ENCODE measurements at places on chromosomes 12 and 14.
A peak's percentile ranks its signal among the peaks of the same experiment; 100 is the strongest.

DNA sequence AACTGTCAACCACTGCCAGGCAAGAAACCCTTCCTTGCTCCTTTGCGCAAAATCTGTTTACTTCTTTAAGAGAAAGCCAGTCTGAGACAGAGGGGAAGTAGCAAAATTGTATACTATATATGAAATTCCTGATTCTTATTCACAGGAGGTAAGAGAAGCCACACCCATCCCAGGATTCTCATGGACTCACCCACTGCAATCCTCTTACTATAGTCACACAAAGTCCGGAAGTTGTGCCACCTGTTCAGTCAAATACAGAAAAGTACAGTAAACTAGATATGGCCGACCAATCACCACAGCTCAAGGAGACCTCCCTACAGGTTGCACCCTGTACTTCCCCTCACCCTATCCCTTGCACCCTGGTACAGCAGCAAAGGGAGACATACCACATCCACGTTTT, 2.9 kb downstream of the PRMT5 start:
- no peak for DNase-seq

DNA sequence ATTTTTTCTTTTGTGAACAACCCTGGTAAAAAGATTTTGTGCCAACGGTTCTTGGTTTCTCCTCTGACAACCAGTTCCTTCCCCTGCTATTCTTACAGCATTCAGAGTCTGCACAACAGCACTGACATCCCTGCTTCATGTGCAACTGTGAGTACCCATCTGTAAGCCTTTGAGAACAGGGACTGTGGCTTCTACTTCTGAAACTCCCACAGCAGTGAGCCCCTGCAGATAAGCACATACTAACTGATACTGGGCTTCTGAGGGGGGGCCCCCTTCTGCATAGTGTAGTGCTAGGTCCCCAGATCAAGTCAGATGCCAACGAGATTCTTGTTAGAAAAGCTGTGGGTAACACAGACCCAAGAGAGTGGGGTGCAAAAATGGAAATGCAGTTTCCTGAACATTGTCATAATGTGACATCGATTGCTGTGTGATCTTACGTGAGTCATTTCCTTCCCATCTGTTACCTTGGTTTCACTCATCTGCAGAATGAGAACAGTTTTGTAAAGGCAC, 11.1 kb upstream of the NINJ2 start:
- peak; percentile 63 for DNase-seq

DNA sequence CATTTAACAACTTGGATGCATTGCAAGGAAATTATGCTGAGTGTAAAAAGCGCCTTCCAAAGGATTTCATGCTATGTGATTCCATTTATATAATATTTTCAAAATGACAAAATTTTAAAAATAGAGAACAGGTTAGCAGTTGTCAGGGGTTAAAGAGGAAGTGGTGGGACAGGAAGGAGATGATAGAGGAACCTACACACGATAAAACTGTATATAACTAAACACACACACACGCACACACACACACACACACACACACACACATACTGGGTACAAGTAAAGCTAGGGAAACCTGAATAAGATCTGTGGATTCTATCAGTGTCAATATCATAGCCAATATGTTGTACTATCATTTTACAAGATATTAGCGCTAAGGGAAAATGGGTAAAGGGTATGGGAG, 17.2 kb downstream of the TTC9 start:
- peak; percentile 61 for DNase-seq

DNA sequence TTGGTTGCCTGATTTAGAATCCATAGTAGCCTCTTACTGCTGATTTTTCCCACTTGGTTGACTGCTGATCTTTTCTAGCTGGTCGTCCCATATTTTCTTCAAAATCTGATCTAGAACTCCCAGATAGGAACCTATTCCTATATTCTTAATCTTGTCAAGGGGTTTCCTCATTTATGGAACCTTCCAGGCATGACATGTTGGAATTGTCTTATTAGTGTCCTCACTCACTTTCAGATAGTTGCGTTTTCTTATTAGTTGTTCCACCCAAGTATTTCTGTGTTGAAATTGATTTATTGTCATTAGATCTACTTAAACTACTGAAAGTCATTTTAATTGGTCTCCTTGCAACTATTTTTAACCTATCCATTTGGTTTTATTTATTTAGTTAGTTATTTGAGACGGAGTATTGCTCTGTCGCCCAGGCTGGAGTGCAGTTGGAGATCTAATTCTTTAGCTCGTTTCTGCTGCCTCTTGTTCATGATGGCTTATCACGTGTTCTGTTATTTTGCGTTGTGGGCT, 25.0 kb downstream of the KTN1 start:
- DNase-seq: no peak

DNA sequence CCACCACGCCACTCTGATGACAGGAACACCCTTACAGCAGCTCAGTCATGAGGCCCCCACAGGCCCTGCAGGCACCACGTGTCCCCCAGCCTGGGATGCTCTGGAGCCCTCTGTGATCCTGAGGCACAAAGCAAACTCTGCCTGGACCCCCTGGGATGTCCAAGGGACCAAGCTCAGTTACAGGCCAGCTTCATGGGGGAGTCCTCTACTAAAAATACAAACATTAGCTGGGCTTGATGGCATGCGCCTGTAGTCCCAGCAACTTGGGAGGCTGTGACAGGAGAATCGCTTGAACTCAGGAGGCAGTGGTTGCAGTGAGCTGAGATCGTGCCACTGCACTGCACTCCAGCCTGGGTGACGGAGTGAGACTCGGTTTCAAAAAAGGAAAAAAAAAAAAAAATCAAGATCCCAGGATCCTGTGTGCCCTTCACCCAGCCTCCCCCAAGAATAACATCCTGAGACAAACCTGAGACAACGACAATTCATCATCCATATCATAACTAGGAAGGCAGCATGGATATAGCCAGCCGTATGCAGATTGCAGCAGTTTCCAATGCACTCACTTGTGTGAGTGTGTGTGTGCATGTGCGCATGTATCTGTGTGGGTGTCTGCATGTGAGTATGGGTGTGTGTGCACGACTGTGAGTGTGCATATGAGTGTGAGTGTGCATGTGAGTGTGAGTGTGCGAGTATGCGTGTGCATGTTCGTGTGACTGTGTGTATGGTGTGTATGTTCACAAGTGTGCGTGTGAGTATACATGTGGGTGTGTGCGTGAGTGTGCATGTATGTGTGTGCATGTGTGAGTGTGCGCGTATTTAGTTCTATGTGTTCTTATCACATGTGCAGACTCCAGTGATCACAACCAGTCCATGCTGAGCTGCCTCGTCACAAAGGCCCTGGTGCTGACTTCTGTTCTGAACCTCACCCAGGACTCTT, 52.1 kb downstream of the NCOR2 start:
- DNase-seq: no peak

- no peak for DNase-seq
These were observed 45.8 kb upstream of the NCOR2 start for GRCh38 chr12:124613151-124613585.

- DNase-seq: peak; percentile 79
These were observed 134.7 kb downstream of the FGD4 start for GRCh38 chr12:32533971-32534590.

GRCh38 chr14:68306265-68306933, 486.5 kb downstream of the ZFP36L1 start:
- no peak for DNase-seq

- DNase-seq: peak; percentile 92
These were observed 164.4 kb downstream of the FBXL14 start for GRCh38 chr12:1429980-1430379.

DNA sequence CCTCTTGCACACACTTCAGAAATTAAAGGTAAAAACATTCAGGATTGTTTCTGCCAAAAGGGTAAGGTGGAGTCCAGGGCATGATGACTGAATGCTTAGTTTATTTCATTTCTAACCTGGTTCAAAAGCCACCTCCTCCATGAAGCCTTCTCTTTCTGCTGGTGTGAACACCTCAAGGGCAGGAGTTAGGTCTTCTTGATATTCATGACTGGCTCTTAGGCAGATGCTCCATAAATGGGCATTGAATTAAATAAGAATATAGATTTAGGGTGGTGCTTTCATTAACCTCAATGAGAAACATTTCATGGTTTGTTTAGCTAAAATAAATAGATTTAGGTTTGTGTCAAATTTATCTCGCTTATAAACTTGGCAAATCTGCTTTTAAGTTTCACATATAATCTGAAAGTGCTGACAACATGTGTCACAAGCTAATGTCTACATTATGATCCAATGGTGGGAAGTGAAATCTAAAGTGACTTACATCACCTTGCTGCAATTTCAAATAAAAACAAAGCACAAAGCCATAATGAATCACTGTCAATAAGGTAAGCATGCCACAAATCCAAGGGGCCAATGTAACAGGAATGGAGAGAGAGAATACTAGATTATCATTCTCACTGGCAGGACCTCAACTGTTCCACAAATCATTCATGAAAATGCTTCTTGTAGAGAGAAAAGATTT, 72.7 kb upstream of the GRIP1 start:
- no peak for DNase-seq

DNA sequence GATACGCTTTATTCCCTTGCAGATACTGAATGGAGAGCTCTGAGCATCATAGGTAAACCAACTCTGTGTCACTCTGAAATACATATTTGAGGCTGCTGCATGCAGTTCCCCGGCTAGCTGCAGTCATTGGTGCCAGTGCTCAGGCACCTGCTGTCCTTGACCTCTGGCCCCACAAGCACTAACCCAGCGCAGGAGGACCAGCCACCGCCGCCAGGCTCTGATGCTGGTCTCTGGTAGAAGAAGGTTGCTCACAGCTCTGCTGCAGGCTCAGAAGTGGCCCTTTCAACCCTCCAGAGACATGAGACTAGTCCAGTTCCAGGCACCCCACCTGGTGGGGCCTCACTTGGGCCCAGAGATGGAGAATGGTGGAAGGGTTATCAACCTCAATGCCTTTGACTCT, 34.5 kb upstream of the PTPRB start:
- DNase-seq: no peak

DNA sequence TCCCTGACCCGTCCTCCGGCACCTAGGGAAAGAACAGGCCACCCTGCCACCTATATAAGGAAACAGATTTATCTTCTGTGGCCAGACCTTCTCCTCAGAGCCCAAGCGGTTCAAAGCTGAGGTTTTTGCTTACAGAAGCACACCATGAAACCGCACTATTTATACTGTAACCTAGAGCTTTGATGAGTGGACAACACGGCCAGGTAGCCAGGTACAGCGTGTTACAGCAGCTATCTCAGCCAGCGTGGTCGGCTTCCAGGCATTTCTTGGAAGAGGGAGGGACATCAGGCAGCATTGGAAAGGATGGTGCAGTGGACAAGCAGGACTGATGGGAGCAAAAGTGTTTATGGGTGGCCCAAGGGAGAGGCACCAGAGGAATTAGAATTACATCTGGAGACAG, 34.4 kb downstream of the TTC7B start:
- DNase-seq: no peak

DNA sequence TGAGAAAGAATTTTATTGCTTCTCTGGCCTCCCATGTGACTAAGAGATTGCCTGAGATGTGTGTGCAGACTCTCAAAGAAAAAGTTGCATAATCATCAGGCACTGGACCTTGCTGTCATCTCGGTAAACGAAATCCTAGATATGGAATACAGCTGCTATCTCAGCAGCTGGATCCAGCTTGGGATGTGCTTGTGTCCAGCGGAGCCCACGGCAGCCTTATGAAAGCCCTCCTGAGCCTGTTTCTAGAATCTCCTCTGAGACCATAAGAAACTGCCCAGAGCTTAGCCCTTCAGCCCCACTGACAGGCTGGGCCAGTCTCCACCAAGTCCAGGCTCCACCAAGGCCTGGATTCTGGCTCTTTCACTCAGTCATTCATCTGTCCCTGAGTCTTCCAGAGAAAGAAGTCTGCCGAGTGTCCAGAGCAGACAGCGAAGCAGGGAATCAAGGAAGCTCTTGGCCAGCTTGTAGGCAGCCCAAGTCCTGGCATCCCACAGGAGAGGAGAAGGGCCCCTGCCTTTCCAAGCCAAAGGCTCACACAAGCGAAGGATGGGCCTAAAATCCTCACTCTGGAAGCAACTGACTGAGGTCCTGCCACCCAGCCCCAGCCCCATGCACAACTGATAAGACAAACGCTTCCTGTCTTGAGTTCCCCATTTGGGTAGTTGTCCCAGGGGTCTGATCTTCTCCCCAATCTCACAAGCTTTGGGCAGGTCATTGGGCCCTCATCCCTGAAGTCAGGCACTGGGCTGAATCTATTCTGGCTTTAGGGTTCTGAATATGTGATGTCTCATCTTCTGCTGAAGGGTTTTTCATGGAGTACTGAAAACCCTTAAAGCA, 97.8 kb downstream of the SEC23A start:
- DNase-seq: peak; percentile 40

DNA sequence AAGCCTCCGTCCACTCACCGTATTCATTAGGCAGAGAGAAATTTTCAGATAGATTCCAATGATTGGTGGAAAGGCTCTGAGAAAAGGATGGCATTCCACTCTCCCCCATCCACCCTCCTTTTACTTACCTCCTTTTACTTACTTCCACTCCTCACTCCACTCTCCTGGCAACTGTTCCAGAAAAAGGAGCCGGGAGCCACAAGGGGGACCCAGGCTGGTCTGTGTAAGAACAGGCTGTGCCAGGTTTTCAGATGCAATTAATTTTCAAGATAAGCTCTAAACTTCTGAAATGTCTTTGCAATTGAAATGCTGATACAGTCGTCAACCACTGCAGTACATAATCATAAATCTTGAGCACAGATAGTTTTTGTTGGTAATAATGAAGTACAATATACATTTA, 248.8 kb downstream of the ANO6 start:
- DNase-seq: no peak

DNA sequence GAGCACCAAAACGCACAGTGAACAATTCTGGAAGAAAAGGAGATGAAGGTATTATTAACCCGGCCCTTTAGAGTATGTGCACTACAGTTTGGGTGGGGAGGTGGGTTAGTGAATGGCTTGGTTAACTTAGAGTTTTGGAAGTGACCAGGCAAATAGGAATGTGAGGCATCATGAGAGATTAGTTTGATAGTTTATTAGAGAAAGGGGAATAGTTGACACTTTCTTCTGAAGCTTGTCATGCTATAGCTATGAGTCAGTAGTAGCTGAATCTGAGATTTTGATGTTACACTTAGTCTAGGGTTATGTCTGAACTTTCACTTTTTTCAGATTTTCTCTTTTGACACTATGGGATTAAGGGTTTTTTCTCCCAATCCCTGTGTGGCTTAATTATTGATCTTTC, 567.2 kb downstream of the SNAPC1 start:
- no peak for DNase-seq

DNA sequence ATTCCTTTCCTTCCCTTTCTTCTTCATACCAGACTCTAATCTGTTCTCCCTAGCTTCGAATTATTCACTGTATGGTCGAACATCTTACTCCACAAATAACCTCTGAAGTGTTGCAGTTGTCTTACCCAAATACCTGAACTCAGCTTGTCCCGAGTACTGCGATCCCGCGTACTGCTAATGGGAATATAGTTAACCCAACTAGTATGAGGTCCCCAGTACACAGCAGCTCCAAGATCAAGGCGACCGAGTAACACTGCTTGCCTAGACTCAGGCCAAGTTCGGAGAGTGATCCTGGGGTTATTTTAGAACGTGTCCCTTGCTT, 462 bp upstream of the ETNK1 start:
- no peak for DNase-seq
